ENCODE measurements at places on chromosomes 16 and 17. TPM values are rescaled to one million over a fixed set of nuclear protein-coding genes. Genes with fewer than 3 reads are reported as not detected.

NUDT21 gene
- 24.3 TPM for total RNA-seq

TLCD3B gene
- not detected for total RNA-seq

SLX4 gene
- total RNA-seq: 2.4 TPM

CDH1 gene
- not detected for total RNA-seq

GRCh38 chr17:77328823-77329740 lies 188.3 kb downstream of the SEC14L1 start:
- H3K4me3 ChIP-seq: no peak overlapping the region
- H3K27me3 ChIP-seq: no peaks in the 10 kb centered on the region
- no peaks in the 10 kb centered on the region for H3K36me3 ChIP-seq
- peaks cover 26% of the 10 kb centered on the region for H3K4me1 ChIP-seq

GRCh38 chr17:32917081-32917480 lies 10.9 kb upstream of the TMEM98 start:
- H3K27ac ChIP-seq: no peak overlapping the region
- no peak overlapping the region for H3K4me3 ChIP-seq
- no peak for DNase-seq
- H3K4me1 ChIP-seq: no peaks in the 10 kb centered on the region
- no peaks in the 10 kb centered on the region for H3K36me3 ChIP-seq

GRCh38 chr16:71796501-71797097 lies 12.0 kb downstream of the AP1G1 start:
- DNase-seq: no peak
- no peaks in the 10 kb centered on the region for H3K27me3 ChIP-seq
- H3K4me1 ChIP-seq: peaks cover 31% of the 10 kb centered on the region
- no peak overlapping the region for H3K27ac ChIP-seq

- no peaks in the 10 kb centered on the region for H3K4me1 ChIP-seq
- no peak for DNase-seq
- no peak overlapping the region for H3K27ac ChIP-seq
- H3K27me3 ChIP-seq: peaks cover 14% of the 10 kb centered on the region
- no peaks in the 10 kb centered on the region for H3K36me3 ChIP-seq
These were observed 13.4 kb downstream of the CD300E start for GRCh38 chr17:74610108-74610507.

DNA sequence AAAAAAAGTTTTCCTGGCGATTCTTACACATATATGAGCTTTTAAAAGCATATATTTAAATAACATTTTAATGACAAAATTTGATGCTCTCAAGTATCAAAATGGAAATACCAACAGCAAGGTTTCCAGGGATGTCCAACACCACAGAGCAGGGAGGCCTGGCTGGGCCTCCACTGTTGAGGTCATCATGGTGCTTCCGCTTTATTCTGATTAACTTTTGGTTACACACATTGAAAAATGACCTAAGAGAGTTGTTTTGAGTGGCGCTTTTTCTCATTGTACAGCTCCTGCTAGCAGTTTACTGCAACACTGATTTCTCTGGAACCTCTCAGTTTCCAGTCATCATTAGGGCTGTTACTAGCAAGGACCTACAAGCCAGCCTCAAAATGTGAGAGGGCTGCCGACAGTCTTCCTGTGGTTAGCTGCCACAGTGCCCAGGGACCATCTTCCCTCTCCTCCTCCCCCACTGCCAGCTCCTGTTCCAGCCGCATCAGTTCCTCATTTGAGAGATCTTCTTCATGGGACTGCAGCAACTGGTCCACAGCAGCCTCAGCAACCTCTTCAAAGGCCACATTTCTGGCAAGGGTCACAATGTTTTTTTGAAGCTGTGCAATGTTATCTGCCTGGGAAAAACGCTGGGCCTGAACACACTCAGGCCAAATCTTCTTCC lies 21.3 kb downstream of the DEF8 start:
- no peak for DNase-seq
- H3K27me3 ChIP-seq: no peaks in the 10 kb centered on the region
- no peak overlapping the region for H3K27ac ChIP-seq
